Stimulated activated effector memory CD8-positive, alpha-beta T cell treated with anti-CD3 and anti-CD28 coated beads, Interleukin-12 subunit alpha, Interleukin-12 subunit beta, amount 100 ng/mL, for 72 hours (primary cell): ENCODE measurements at places on chromosomes 16 and 17.
A peak's percentile ranks its signal among the peaks of the same experiment; 100 is the strongest.

GRCh38 chr17:45382226-45382625 is 50.4 kb downstream of the ARHGAP27 start:
- DNase-seq, result no peak

DNA sequence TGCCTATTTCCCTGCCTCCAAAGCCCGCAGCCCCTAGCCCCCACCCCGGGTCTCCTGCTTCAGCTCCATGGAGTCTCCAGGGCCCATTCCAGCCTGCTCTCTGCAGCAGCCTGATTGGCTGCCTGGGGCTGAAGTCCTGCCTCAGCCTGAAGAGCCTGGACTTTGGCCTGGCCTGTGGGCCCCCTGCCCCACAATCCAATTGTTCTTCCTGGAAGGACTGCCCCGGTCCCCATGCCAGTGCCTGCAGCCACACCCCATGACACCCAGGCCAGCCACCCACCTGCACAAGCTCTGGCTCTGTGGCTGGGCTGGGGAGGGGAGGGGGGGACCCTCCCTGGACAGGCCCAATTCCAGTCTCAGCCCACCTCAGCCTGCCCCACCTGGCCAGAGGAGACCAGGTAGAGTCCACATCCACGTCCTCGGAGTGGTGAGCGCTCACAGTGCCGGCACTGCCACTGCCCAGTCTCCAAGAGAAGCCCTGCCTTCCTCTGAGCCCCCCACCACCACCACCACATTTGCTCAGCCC is 12.3 kb downstream of the ENPP7 start:
- DNase-seq, result no peak

- DNase-seq, result no peak
These were observed 18.9 kb upstream of the CACNA1H start for GRCh38 chr16:1133810-1134520.

- DNase-seq, result no peak
These were observed 3.6 kb downstream of the DLX3 start for GRCh38 chr17:49991409-49991808.

DNA sequence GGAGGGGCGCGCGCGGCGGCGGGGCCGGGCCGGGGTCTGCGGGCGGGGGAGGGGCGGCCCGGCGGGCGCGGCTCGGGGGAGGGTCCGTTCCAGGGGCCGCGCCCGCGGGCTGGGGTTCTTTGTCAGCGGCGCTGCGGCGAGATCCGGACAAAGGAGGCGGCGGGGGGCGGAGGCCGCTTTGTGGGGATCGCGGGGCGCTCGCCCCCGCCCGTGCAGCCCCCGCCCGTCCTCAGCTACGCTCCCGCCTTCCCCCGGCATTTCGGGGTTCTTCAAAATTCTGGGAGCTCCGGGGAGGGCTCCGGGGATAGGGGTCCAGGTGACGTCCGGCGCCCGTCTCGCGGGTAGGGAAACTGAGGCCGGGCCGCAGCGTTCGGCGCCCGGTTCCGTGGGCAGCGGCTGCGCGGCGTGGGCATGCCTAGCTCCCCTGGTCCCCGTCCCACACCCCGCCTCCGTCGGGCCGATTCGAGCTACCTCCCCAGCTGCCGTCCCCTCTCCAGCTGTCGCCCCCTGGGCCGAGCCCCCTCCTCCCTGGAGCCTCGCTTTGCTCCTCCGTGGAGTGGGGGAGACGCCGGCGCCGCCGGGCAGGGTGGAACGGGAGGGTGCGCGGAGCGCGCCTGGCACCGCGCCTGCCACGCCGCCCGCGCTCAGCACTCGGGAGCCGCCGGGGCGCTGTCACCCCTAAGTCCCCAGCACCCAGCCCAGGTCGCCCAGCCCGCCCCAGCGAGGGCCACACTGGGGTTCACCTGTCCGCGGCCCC is 546 bp downstream of the SNN start:
- DNase-seq, result no peak

GRCh38 chr17:40498281-40499084 is 2.9 kb downstream of the TNS4 start:
- no peak for DNase-seq

- DNase-seq, result no peak
These were observed 376.1 kb upstream of the ERCC4 start for GRCh38 chr16:13543850-13544249.

DNA sequence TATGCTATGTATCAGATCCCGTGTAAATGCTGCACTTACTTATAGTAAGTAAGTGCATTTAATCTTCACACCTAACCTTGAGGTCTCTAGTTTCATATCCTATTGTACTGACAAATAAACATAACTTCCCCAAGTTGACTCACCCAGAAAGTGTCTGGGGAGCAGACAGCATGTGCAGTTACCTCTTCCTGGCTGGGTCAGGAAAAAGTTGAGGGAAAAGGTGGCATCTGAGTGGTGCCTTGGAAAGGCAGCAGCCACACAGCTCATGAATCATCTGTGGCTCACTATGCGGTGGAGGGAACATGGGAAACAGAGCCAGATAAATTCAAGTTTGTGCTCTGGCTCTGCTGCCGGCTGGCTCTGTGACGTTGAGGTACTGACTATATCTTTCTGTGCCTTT is 382.0 kb upstream of the DYNLRB2 start:
- no peak for DNase-seq

DNA sequence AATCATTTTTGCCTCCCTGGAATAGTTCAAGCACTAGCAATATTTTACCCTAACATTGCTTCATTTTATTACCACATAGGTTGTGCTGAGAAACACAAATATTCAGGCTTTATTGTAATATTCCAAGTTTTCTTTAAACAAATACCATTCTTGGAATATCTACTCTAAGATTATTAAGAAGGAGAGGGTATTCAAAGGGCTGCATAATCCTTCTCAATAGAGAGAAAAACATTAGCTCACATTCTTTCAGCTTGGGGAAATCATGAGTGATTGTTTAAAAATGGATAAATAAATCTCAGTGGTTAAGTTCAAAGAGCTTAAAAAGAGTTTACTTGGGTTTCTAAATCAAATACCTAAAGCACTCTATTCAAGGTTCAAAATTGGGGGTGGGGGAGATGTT is 111.9 kb upstream of the CORO6 start:
- no peak for DNase-seq

GRCh38 chr17:63961355-63962212 is 11.1 kb downstream of the SCN4A start:
- no peak for DNase-seq

DNA sequence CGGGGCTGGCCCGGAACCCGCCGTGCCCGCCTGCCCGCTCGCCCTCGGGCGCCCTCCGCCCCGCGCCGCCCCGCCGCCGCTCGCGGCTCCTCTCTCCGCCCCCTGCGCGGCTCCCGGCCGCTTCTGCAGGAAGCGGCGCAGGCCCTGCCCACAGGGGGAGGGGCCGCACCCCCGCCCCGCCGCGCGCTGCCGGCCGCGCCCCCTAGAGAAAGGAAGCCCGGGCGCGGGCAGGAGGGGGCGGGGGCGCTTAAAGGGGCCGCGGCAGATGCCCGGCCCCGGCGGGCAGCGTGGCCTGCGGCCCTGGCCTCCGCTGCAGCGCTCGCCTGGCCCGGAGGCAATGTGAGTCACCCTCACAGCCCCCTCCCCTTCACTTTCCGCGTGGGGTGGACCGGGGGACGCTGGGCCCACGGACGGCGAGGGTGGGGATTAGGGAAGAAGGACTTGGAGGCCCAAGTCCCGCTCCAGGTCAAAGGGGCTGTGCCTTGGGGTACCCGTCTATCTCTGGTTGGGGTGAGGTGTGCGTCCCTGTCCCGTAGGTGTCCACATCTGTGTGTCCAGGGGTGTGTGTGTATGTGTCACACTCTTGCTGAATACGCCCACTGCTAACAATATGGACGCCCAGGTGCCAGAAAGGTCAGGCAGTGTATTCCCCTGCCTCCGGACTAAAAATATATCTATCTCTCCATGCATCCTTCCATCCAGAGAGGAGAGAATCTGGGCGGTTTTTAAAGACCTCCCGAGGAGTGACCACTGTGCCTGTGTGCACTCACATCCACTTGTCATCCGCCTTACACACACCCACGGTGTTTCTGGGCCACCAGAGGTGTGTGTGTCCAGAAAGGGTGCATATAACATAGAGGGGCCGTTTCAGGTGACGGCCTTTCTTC is at the start of gene GIT1:
TSS of gene GIT1 (minus strand) at position 125 of the 887 bp plus-strand sequence. CDS start 270 bp downstream, outside the sequence.
- peak; percentile 87 for DNase-seq
